Mesangial cell (primary cell): ENCODE measurements at places on chromosomes 6 and 20. TPM values are rescaled to one million over a fixed set of nuclear protein-coding genes. Genes with fewer than 3 reads are reported as not detected.

ADGRF1 gene
- total RNA-seq = 0.76 TPM in 1 of 2 replicates, not detected in the other

AGER gene
- 2.1 and 3.4 TPM in 2 replicates for total RNA-seq

RBPJL gene
- total RNA-seq = not detected in 2 replicates

SLC35F1 gene
- total RNA-seq = 0.33 TPM in 1 of 2 replicates, not detected in the other

EPM2A gene
- 3.3 and 7.9 TPM in 2 replicates for total RNA-seq

BNIP5 gene
- total RNA-seq = not detected in 2 replicates

SOBP gene
- total RNA-seq = 0.63 and 0.98 TPM in 2 replicates

ESR1 gene
- not detected in 2 replicates for total RNA-seq

STMND1 gene
- not detected in 2 replicates for total RNA-seq

ANGPT4 gene
- not detected in 2 replicates for total RNA-seq

HTR1E gene
- total RNA-seq = not detected in 2 replicates

FAM83B gene
- 3.6 and 4.1 TPM in 2 replicates for total RNA-seq

NRN1 gene
- total RNA-seq = not detected in 2 replicates

DEFB110 gene
- total RNA-seq = not detected in 2 replicates

DEFB127 gene
- total RNA-seq = not detected in 2 replicates

PDYN gene
- total RNA-seq = not detected in 2 replicates

GGTLC1 gene
- total RNA-seq = not detected in 2 replicates

CFB gene
- 0.33 and 3.7 TPM in 2 replicates for total RNA-seq

NKAIN4 gene
- 20.0 and 213 TPM in 2 replicates for total RNA-seq

PRRT1 gene
- 0.76 TPM in 1 of 2 replicates, not detected in the other for total RNA-seq

IDH3B gene
- total RNA-seq = 96.6 and 108 TPM in 2 replicates

KCNG1 gene
- 33.8 and 34.1 TPM in 2 replicates for total RNA-seq

ADAM33 gene
- 0.33 and 2.2 TPM in 2 replicates for total RNA-seq

CTCFL gene
- total RNA-seq = under 0.01 TPM in 1 of 2 replicates, not detected in the other

KCNS1 gene
- 3.0 and 6.2 TPM in 2 replicates for total RNA-seq

ADGRG6 gene
- 66.2 and 71.1 TPM in 2 replicates for total RNA-seq

OR2B6 gene
- not detected in 2 replicates for total RNA-seq

ATXN1 gene
- total RNA-seq = 10.9 and 22.2 TPM in 2 replicates

KIAA0408 gene
- total RNA-seq = 0.63 and 0.98 TPM in 2 replicates

ADGRF5 gene
- total RNA-seq = under 0.01 TPM in 2 replicates

TSPO2 gene
- 0.51 TPM in 1 of 2 replicates, not detected in the other for total RNA-seq

FAXC gene
- 3.7 and 5.5 TPM in 2 replicates for total RNA-seq

ZC3H12D gene
- 0.13 TPM in 1 of 2 replicates, not detected in the other for total RNA-seq

ATP9A gene
- 15.3 and 47.7 TPM in 2 replicates for total RNA-seq

RAD21L1 gene
- total RNA-seq = not detected in 2 replicates

RAET1L gene
- total RNA-seq = 0.25 and 0.65 TPM in 2 replicates

TTBK1 gene
- total RNA-seq = under 0.01 and 0.13 TPM in 2 replicates

TMEM200A gene
- 4.9 and 12.8 TPM in 2 replicates for total RNA-seq

PPP1R16B gene
- under 0.01 TPM in 1 of 2 replicates, not detected in the other for total RNA-seq

ZSCAN9 gene
- 8.1 and 11.8 TPM in 2 replicates for total RNA-seq

HLA-DRB5 gene
- not detected in 2 replicates for total RNA-seq

BEND3 gene
- 2.9 and 3.2 TPM in 2 replicates for total RNA-seq

PDE10A gene
- total RNA-seq = 9.6 and 13.8 TPM in 2 replicates

HDGFL1 gene
- not detected in 2 replicates for total RNA-seq

UST gene
- total RNA-seq = 1.6 and 3.3 TPM in 2 replicates

CYP21A2 gene
- total RNA-seq = 0.25 TPM in 1 of 2 replicates, not detected in the other

TMEM30A gene
- 48.3 and 57.7 TPM in 2 replicates for total RNA-seq

EMILIN3 gene
- total RNA-seq = 4.9 and 7.6 TPM in 2 replicates

RAET1E gene
- total RNA-seq = not detected in 2 replicates

RBL1 gene
- total RNA-seq = 1.3 and 9.3 TPM in 2 replicates

DCDC2 gene
- 45.6 and 93.4 TPM in 2 replicates for total RNA-seq

B4GALT5 gene
- total RNA-seq = 31.0 and 56.9 TPM in 2 replicates

MDFI gene
- total RNA-seq = 22.8 and 47.9 TPM in 2 replicates

TCP1 gene
- 116 and 228 TPM in 2 replicates for total RNA-seq

CPXM1 gene
- total RNA-seq = 50.2 and 158 TPM in 2 replicates

LY6G6D gene
- total RNA-seq = not detected in 2 replicates

PLN gene
- 0.13 and 0.16 TPM in 2 replicates for total RNA-seq

KATNA1 gene
- total RNA-seq = 10.8 and 14.3 TPM in 2 replicates

RIPOR2 gene
- total RNA-seq = 0.16 and 0.76 TPM in 2 replicates

POU3F2 gene
- total RNA-seq = not detected in 2 replicates
